ENCODE measurements at places on chromosomes 7 and 10. TPM values are rescaled to one million over a fixed set of nuclear protein-coding genes. Genes with fewer than 3 reads are reported as not detected.

DNA sequence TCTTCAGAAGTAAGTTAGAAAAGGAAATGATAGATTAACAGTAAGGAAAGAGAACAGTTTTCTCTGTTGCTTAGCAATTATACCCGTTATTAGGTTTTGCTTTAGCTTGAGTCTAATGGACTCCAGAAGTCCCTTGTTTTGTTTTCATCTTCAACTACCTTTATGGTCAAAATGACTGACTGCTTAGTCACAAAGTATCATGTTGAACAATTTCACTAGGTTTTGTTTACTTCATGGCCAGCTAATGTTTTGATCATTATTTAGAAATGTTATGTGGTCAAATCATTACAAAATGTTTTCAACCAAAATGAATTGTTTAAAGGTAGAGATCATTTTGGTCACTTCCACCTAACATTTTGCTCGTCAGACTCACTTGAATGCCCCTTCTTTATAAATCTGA lies 1.9 kb downstream of the UBN2 start:
- DNase-seq, result no peak

- no peak for DNase-seq
These were observed 35.2 kb downstream of the OR13A1 start for GRCh38 chr10:45280113-45280760.

DNA sequence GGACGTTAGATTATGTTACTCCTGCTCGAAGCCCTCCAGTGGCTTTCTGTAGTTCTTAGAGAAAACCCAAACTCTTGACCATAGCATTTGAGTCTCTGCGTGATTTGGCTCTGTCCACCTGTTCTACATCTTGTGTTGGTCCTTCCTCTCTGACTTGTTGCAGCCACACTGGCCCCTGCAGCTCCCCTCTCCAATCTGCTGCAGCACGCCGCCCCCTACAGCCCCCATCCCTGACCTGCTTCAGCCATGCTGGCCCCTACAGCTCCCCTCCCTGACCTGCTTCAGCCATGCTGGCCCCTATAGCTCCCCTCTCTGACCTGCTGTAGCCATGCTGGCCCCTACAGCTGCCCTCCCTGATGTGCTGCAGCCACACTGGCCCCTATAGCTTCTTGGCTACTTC lies 29.2 kb downstream of the TRRAP start:
- DNase-seq, result no peak

DNA sequence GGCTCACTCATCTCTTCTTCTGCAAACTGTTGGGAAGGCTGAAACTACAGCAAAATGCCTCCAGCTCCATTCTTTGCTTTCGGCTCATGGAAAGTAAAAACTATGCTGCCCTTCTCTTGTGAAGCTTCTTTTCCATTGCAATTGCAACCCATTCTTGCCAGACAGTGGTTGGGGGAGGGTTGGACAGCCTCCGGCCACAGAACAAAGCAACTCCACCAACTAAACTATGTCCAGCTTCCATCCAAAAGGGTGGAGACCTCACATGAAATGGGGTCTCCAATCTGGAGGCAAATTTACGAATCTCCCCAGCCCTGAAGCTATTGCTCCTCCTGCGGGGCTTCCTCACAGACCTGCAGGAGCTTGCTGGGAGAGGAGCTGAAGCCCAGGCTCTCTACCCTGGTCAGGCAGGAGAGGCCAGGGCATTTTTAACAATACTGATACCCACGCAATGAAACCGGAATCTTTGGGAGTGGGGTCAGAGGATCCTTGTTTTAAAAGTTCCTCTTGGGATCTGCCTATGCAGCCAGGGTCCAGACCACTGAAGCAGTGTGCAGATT lies 549 bp downstream of the GPNMB start:
- no peak for DNase-seq

CDH23 gene
- 9.3 TPM for total RNA-seq

HSPA12A gene
- total RNA-seq, result 8.1 TPM

DNA sequence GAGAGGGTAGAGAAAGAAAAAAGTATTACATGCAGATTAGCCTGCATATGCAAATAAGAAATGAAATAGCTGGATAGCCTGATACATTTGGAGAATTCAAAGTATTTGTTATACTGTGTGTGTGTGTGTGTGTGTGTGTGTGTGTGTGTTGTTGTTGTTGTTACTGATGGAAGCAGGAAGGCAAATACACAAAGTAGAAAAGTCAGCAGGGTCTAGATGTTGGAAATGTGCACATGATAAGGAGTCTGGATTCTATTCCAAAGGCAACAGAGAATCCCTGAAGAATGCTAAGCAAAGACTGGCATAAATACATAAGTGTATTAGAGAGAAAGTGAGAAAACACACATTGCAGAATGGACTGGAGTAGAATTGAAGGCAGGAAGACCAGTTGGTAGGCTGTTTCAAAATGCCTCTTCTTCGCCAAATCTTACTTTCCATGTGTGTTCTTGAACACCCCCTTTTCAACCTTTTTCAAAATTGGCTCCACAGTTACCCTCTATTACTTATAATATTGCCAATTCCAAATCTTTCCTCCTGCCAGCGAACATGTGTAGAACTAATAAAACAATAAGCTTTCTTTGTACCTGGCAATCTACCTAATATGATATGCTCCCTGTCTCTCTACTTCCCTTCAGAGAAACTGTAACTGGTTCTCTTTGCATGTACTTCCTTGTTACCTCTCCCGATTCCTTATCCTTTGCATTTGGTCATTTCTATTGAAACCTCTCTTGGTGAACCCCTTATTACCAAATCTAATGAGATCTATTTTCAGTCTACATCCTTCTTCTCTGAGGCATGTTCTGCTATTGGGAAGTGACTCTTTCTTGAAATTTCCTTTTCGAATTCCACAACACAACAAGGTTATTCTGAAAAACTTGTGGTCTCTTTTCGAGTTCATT lies 6.2 kb downstream of the CPED1 start:
- DNase-seq, result no peak

GRCh38 chr10:86186633-86187032 lies 180.0 kb downstream of the GRID1 start:
- DNase-seq, result no peak

DNA sequence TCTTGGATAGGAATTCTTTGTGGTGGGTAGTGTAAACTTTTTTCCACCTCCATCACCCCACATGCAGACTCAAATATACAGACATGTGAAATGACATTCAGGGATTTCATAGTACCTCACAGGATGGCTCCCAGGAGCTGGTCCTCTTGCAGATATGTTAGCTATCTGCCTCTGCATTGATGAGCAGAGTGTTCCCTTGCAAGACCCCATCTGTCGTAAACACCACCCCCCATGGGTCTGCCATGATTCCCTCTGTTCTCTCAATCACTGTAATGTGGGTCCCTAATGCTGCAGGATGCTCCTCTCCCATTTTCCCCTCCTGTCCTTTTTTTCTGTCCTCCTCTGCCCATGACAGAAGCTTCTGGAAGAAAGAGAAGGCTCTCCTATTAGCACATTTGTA lies 391.2 kb upstream of the PODXL start:
- no peak for DNase-seq

- DNase-seq, result no peak
These were observed 122.6 kb downstream of the MARCHF5 start for GRCh38 chr10:92413519-92413918.

- DNase-seq, result no peak
These were observed 29.4 kb downstream of the ZRANB1 start for GRCh38 chr10:124971276-124971675.

GRCh38 chr7:80089366-80089765 lies 45.3 kb upstream of the GNAI1 start:
- DNase-seq, result no peak

- no peak for DNase-seq
These were observed 80.0 kb upstream of the PRKAR2B start for GRCh38 chr7:106964466-106964865.

GRCh38 chr10:21526860-21527597 lies 1.5 kb upstream of the SKIDA1 start:
- peak; percentile 84 for DNase-seq

GRCh38 chr7:26091933-26092332 lies 60.1 kb upstream of the NFE2L3 start:
- DNase-seq, result no peak

DNA sequence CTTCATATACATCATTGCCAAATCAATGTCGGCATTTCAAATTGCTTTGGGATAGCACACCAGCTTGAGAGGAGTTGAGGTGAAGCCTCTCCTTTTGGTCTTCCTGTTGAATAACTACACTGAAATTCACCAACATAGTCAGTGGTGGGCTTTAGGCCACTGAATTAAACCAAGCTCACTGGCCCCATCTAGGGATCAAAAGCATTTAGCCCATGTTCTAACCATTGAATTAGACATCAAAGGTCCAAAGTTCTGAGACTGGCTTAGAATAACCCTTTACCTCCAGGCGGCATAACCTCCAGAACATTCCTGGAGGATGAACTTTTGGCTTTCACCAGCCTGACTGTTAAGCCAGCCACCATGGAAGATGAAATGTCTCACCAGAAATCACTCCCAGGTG lies 54.6 kb downstream of the BPGM start:
- DNase-seq, result no peak

KIAA1217 gene
- total RNA-seq, result 24.0 TPM

DNA sequence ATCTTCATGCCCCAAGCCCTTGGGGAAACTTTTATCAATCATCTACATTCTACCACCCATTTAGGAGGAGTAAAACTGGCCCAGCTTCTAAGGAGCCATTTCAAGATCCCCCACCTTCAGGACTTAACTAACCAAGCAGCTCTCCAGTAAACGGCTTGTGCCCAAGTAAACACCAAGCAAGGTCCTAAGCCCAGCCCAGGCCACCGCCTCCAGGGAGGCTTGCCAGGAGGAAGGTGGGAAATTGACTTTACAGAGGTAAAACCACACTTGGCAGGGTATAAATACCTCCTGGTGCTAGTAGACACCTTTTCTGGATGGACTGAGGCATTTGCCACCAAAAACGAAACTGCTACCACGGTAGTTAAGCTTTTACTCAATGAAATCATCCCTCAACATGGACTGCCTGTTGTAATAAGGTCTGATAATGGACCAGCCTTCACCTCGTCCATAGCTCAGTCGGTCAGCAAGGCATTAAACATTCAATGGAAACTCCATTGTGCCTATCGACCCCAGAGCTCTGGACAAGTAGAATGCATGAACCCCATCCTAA lies 5.6 kb downstream of the AKR1B15 start:
- DNase-seq, result no peak

BMPER gene
- total RNA-seq, result 1.9 TPM

DNA sequence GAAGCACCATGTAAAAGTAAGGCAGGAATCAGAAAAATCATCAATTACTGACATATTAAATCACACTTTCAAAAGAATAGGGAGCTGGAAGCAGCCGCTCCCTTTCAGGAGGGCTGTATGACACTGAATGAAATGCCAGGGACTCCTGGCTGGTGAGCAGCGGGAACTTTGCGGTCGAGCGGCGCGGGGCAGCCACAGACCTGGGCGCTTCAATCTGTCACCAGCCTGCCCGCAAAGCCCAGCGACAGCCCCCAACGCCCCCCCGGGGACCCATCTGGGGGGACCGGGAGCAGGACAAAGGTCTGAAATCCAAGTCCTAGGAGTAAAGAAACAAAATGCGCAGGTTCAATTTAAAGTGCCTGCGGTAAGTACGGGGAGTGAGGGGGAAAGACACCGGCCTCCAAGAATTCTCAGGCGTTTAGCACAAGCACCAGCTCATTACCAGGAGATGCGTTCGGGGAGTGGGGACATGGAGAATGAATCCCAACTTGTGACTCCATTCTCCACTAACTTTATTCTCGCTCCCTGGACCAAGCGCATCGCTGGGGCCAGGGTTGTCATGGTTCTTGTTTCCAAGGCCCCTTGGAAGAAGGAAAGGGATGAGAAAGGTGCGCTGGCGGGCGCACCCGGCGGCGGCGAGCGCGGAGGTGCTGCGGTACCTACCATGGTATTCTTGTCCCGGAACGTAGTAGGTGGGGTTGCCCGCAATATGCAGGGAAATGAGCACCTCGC lies 824 bp downstream of the RELN start:
- DNase-seq, result no peak

DNA sequence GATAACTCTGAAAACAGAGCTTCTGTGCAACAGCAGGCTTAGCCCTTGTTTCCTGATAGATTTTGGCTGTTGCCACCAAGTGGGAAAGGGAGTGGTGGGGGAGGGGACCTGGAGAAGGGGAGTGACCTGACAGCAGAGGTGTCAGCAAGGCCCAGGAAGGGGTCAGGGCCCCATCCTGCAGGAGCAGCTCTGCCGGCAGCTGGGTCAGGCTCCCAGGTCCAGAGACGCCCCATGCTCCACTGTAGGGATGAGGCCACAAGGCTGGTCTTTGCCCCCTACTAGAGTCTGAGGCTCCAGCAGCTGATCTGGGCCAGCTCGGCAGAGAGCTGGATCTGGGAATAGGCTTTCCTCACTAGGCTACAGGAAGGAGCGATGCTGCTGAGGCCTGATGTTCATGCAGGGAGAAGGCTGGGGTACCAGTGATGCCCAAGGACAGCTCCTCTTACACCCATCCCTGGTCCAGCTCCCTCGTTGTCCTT lies 44.0 kb upstream of the ZMIZ1 start:
- DNase-seq, result peak; percentile 75

GRCh38 chr10:586151-586550 lies 103.3 kb downstream of the DIP2C start:
- DNase-seq, result peak; percentile 61

AKR1D1 gene
- total RNA-seq, result not detected
